ENCODE measurements at places on chromosomes 1 and 21.

GRCh38 chr1:170247751-170248521, 102.2 kb downstream of the NTMT2 start:
- DNase-seq, result no peak

GRCh38 chr1:20380175-20380574, 89.5 kb downstream of the VWA5B1 start:
- no peak for DNase-seq

DNA sequence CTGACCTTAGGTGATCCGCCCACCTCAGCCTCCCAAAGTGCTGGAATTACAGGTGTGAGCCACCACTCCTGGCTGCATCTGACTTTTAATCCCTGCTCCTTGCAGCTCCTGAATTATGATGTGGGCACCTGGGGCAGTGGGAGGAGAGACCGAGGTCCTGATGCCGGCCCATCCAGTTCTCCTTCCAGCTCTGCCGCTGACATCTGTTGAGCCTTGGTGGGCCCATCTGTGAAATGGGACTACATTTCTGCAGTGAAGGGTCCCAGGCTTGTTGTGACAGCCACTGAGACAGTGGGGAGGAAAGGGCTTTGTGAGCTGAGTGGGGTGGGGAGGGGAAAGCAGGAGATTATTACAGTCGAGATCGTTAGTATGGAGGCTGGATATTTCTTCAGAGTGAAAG, 11.8 kb downstream of the PLA2G2F start:
- DNase-seq, result no peak

GRCh38 chr1:15762546-15762945, 4.0 kb downstream of the FBLIM1 start:
- no peak for DNase-seq

- DNase-seq, result no peak
Measured at GRCh38 chr1:1175221-1176062, 1.8 kb downstream of the TTLL10 start.

- no peak for DNase-seq
Measured at GRCh38 chr1:234662148-234662547, 52.2 kb upstream of the IRF2BP2 start.

GRCh38 chr21:42003051-42003461, 7.1 kb downstream of the ZBTB21 start:
- DNase-seq, result no peak

DNA sequence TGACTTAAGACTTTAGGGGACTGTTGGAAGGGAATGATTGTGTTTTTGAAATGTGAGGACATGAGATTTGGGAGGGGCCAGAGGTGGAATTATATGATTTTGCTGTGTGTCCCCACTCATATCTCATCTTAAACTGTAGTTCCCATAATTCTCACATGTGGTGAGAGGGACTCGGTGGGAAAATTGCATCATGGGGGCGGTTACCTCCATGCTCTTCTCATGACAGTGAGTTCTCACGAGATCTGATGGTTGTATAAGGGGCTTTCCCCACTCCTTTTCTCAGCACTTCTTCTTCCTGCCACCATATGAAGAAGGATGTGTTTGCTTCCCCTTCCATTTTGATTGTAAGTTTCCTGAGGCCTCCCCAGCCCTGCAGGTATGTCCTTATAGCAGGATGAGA, 35.0 kb upstream of the SCAF4 start:
- DNase-seq, result no peak

DNA sequence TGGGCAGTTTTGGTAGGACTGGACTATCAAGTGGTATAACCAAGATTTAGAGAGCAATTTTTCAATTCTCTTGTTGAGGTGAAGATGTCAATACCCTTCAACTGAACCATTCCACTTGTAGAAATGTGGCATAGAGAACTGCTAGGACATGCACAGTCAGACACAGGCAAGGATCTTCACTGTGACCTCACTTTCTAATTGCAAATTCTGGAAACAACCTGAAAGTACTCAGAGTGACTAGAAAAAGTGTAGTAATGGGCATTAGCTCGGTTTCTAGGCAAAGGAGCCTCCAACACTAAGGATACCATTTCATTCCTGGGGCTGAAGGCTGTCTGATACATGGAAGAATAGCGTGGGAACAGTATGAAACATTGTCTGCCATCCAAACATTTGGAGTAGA, 433.0 kb upstream of the RUNX1 start:
- DNase-seq, result no peak

DNA sequence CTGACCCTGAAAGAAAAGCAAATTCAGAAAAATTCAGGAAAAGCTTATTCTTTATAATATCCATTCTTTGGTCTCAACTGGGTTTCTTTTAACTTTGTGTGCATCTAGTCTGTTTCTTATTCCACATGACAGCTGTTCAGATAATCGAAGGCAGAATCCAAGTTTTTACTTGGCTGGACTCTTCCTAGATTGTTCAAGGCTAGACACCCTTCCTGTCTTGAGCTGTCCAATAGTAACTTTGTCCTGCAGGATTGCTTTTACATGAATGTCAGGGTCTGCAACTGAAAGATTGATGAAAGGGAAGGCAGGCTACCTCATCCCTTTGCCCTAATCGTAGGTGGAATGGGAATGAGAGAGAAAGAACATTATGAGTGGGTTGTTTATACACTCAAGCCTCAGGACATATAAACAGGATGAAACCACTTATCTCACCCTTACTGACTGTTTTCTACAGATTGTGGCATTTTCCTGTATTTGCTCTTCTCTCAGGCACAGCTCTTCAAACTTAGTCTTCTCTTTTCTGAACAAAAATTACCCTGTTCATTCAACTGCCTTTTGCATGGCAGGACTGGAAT, 76.9 kb downstream of the LEPR start:
- no peak for DNase-seq

GRCh38 chr1:66764994-66765578, 12.8 kb downstream of the DYNLT5 start:
- peak; percentile 34 for DNase-seq

- DNase-seq, result no peak
Measured at GRCh38 chr1:116766616-116767469, 12.6 kb downstream of the CD2 start.

GRCh38 chr1:6154525-6155319, 25.4 kb downstream of the CHD5 start:
- DNase-seq, result no peak

- DNase-seq, result no peak
Measured at GRCh38 chr1:156124557-156125483, 10.3 kb downstream of the LMNA start.

GRCh38 chr1:76124196-76124595, 49.6 kb downstream of the ST6GALNAC3 start:
- DNase-seq, result no peak

GRCh38 chr1:3596663-3597598, 14.4 kb downstream of the MEGF6 start:
- no peak for DNase-seq

GRCh38 chr1:242017580-242018233, 18.8 kb upstream of the MAP1LC3C start:
- DNase-seq, result peak; percentile 11

DNA sequence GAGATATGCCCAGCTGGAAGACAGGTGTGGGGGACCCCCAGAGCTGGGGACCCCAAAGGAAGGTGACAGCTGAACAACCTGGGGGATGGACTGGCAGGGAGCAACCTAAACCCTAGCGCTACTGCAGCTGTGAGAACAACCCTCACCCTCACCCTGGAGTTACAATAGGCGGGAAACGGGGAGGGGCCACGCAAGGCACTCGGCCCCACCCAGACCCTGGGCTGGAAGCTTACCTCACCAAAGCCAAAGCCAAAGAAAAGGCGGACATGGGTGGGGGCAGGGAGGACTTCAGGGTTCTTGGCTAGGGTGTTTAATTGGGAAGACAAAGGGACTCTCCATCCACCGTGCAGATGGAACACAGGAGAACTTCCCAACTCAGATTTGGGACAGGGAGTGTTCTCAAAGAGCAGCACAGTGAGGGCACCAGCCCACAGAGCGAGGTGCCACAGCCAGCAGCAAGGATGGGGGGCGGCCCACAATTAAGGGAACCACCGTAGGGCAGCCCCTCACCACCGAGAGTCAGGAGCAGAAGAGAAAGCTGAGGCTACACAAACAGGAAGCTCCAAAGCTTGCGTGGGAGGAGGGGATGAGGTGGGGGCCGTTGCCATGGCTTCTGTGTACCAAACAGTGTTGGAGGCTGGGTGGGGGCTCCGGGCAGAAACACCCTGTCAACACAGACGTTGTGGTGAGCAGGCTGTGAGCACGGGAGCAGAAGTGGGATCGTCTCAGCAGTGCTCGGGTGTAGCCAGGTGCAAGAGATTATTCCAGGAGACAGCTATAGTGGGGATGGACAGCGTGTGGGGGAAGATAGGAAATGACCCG, 1.9 kb downstream of the TAGLN2 start:
- DNase-seq, result peak; percentile 43

DNA sequence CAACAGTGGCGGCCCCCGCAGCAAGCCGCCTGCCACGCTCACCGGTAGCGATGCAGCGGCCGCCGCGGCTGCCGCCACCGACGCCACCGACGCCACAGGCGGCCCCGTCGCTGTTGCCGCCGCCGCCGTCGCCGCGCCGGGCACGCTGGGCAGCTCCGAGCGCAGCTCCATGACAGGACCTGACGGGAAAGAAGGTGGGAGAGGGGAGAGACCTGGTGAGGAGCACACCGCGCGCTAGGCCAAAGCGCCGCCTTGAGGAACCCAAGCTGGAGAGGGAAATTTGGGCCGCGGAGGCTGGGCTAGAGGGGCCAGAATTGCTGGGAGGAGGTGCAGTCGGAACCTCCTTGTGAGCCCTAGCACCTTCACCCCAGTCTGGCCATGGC, 1.9 kb downstream of the DMRTA2 start:
- no peak for DNase-seq

GRCh38 chr1:164223378-164223777, 335.6 kb upstream of the PBX1 start:
- no peak for DNase-seq

DNA sequence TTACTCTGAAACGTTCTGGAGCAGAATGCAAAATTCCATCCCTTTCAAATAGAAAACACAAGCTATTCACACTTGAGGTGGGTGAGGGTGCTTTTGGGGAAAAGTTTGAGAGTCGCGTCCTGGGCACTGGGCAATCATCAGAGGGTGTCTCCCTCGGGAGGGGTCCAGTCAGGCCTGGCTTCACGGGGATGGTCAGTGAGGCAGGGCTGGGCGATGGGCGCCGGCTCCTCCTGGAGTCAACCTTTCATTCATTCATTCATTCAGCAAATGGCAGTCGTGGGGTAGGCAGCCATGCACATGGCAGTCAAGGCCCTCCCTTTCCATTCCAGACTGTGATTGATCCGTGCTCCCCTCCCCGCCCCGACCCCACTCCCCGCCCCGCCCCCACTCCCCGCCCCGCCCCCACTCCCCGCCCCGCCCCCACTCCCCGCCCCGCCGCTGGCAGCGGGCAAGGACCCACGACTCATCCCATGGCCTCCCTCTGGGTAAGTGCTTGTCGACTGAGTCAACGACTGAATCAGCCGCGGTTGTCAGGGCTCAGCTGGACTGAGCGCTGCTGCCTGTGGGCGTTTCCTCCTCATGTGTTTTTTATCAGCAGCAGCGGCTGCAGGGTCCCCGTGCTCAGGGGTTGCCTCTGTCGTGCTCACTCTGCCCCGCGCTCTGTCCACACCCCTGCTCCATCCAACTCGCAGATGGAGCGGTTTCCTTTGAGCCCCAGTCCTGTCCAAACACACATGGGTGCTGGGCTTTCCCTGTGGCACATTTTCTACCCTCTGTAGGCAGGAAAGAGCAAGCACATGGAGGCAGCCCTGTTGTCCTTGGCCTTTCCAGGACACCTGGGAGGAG, 12.5 kb upstream of the SPSB1 start:
- no peak for DNase-seq

DNA sequence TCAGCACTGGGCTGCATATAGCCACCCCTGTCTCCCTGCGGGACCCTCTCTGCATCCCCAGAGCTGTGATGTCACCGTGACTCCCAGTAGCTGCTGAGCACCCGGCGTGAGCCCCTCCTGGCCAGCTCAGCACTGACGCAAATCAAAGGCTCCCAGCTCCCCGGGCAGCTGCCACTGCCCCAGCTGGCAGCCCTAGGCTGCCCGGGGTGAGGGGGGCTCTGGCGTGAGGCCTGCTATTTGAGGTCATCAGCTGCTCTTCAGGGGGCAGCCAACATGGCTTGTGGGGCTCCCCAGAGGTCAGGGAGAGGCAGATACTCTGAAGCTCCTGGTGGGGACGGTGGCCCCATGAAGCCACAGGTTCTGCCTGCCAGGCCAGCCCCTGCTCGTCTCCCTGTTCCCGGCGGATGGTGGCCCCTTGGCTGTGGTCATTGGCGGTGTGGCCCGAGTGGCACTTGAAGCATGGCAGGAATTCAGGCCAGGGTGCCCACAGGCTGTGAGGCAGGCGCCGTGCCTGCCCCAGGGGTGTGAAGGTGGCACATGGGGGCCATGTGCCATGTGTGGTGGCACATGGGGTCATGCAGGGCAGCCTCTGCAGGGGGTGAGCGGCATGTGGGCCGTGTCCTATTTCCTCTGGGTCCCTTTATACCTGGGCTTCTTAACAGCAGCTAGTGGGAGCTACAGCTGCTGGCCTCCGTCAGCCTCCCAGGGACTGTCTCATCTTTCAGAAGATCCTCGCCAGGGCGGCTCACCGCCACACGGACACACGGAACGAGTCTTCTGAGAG, 85.4 kb downstream of the SIK1 start:
- DNase-seq, result no peak

GRCh38 chr21:32312976-32313375, 14.3 kb downstream of the MRAP start:
- DNase-seq, result no peak

- DNase-seq, result no peak
Measured at GRCh38 chr1:47459253-47459788, 21.5 kb downstream of the FOXD2 start.

- no peak for DNase-seq
Measured at GRCh38 chr1:169094897-169095569, 11.5 kb upstream of the ATP1B1 start.
